ENCODE measurements at places on chromosomes 7 and 10. TPM values are rescaled to one million over a fixed set of nuclear protein-coding genes. Genes with fewer than 3 reads are reported as not detected.
A peak's percentile ranks its signal among the peaks of the same experiment; 100 is the strongest.

DNA sequence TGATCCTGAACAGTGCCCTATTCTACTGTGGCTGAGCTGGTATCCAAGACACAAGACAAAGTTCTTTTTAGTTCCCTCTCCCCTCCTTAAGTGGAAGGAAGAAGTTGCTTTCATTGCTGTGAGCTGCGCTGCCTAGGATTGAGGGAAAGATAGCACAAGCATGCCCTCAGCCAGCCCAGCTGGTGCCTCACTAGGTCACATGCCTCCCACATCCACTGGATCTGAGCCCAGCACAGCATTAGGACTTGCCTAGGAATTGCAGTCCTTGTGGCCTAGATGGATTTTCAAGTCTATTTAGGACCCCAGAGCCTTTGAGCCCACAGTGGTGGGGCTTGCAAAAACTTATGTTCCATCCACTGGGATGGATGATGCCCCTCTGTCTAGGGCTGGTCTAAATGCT, 214.2 kb downstream of the ZNF248 start:
- H3K36me3 ChIP-seq, result no peaks in the 10 kb centered on the region
- no peak overlapping the region for H3K27ac ChIP-seq
- no peaks in the 10 kb centered on the region for H3K27me3 ChIP-seq
- no peak for DNase-seq
- H3K4me1 ChIP-seq, result no peaks in the 10 kb centered on the region
- H3K4me3 ChIP-seq, result no peak overlapping the region

DNA sequence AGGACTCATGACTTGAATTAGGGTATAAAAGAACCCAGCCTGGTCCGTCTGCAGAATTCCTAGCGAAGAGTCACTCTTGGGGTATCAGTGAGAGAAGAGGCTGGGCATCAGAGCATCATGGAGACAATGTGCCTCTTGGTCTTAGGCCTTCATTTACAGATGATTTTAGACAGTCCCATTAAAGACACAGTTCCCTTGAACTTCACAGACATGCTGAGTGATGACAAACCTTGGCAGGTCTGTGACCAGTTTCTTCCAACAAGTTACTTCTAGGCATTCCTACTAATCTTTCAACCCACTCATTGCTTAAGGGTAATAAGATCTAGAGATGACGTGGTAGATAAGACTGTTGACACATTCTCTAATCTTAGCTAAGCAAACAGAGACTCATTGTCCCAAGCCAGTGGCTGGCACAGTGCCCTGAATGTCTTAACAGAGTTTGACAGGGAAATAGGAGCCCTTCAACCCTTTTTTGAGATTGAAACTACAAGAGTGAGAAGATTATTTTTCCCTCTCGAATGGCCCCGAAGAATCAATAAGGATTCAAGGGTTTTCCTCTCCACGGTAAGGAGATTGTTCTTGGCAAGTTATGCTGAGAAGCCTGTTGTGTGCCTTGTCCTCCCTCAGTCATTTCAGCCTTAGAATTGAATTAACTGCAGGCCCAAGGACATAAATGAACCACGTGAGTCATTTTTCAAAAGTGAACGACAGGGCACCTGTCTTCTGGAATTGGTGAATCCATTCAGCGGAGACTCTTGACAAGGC, 281.1 kb downstream of the CCDC3 start:
- no peak overlapping the region for H3K4me3 ChIP-seq
- no peaks in the 10 kb centered on the region for H3K36me3 ChIP-seq
- peaks cover 11% of the 10 kb centered on the region for H3K4me1 ChIP-seq
- no peak overlapping the region for H3K27ac ChIP-seq
- peak; percentile 76 for DNase-seq
- H3K27me3 ChIP-seq, result no peaks in the 10 kb centered on the region

DNA sequence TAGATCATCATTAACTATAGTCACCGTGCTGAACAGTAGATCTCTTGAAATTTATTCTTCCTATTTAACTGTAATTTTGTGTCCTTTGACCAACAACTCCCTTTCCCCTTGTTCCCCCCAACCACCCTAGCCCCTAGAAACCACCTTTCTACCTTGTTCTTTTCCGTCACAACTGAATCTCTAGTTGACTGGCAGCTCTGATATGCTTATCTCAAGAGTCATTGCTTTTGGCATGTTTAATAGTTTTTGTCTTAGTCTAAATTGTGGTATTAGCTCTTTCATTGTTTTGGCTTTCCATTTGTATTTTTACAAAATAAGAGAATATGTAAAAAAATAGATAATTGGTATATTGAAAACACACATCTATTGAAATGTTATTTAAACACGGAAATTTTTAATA, 1.8 kb downstream of the GNAT3 start:
- DNase-seq, result no peak
- H3K27ac ChIP-seq, result no peak overlapping the region
- H3K4me3 ChIP-seq, result no peak overlapping the region
- H3K36me3 ChIP-seq, result no peaks in the 10 kb centered on the region
- H3K27me3 ChIP-seq, result no peaks in the 10 kb centered on the region

GRCh38 chr7:65457705-65458104, 84.0 kb downstream of the ZNF92 start:
- H3K4me3 ChIP-seq, result no peak overlapping the region
- peak overlapping the region; percentile 75 for H3K27ac ChIP-seq
- peak; percentile 92 for DNase-seq
- peaks cover 94% of the 10 kb centered on the region for H3K4me1 ChIP-seq

DNA sequence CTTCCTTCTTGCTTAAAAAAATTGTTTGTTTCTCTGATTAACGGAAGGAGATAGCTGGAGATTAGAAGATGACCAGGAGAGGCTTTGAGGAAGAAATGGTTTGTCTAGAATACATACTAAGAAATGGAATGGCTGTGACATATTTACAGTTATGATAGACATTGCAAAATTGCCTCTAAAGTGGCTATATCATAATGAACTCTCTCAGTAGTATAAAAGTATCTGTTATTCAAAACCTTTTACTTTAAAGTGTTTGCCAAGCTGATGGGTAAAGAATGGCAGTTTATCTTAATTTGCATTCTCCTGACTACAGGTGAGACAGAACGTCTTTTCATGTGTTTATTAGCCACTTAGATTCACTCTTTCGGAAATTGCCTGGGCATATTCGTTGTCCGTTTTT, 28.7 kb downstream of the LRGUK start:
- DNase-seq, result no peak
- H3K27me3 ChIP-seq, result no peaks in the 10 kb centered on the region
- H3K4me3 ChIP-seq, result no peak overlapping the region
- no peaks in the 10 kb centered on the region for H3K4me1 ChIP-seq

- no peak overlapping the region for H3K4me3 ChIP-seq
- H3K4me1 ChIP-seq, result no peaks in the 10 kb centered on the region
- DNase-seq, result no peak
- no peak overlapping the region for H3K27ac ChIP-seq
- H3K36me3 ChIP-seq, result no peaks in the 10 kb centered on the region
These were observed 43.2 kb downstream of the HDAC9 start for GRCh38 chr7:18538554-18539250.

DNA sequence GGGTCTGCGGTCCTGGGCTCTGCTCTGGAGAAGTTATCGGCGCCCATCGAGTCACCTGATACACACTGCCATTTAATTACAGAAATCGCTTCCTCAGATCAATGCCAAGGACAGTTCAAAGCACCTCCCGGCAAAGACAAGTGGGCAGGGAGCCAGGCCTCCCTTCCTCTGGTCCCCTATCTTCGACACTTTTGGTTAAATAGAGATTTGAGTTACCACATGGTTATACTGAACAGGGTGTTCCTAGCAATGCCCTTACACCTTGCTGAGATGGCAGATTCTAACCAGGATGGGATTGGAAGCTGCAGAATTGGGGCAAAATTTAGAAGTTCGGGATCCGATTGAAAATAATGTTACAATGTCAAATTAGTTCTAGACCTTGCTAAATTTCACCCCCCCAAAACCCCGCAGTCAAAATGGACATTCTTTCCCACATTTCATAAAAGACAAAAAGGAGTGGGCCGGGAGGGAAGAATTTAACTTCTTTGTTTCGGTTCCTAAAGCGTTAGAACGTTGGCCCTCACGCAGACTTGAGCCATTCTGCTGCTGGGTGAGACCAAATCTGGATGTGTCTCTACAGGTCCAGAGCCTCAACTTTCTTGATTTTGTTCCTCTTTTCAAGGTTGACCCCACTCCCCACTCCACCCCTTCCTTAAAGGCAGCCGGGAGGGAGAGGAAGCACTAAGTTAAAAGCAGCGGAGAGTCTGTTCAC, 2.2 kb upstream of the DLX5 start:
- H3K4me3 ChIP-seq, result peak overlapping the region; percentile 53
- H3K4me1 ChIP-seq, result peaks cover 24% of the 10 kb centered on the region
- H3K27me3 ChIP-seq, result peaks cover 42% of the 10 kb centered on the region
- H3K36me3 ChIP-seq, result no peaks in the 10 kb centered on the region

DNA sequence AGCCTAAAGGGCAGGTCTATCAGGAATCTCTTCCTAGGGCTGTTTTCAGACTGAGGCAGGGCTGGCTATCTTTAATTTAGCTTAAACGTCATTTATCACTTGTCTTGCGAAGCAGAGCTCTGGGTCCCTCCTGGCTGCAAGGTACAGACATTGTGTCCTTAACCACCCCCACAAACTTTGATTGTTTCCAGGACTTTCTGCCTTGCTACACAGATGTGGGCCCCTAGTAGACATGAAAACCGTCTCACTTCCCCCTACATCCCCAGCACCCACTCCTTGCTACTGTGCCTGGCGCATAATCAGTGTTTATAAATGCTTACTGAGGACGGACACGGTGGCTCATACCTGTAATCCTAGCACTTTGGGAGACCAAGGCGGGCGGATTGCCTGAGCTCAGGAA, 54.5 kb downstream of the PIP4K2A start:
- H3K4me1 ChIP-seq, result peaks cover 40% of the 10 kb centered on the region
- H3K27me3 ChIP-seq, result no peaks in the 10 kb centered on the region
- H3K36me3 ChIP-seq, result no peaks in the 10 kb centered on the region

DNA sequence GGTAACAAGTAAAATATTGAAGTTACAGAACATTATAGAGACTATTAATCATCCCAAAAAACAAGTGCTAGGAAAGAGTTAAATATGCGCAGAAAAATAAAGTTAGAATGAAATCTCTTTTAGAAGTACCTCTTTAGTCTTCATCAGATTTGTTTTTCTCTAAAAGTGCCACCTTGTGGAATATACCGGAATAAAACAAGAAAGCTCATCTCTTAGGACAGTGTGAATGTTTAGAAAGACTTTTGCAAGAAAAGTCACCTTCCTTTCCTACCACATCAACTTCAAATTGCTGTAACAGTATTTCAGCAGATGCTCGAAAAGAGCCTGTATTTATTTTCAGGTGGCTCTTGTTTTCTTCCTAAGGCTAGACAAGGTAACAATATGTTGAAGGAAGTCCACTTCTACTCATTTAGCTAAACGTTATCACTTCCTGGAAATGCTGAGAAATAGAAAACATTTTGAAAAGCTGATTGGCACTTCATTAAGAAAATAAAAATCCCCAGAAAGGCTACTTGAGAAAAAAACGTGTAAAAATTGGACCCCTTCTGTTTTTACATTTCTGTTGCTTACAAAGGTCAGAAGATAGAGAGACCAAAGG, 19.8 kb upstream of the FAM133B start:
- H3K4me1 ChIP-seq, result 0 out of 2 replicates have a peak, but pooled peaks cover 4% of the 10 kb centered on the region
- H3K4me3 ChIP-seq, result no peak overlapping the region
- H3K27me3 ChIP-seq, result no peaks in the 10 kb centered on the region
- H3K27ac ChIP-seq, result no peak overlapping the region
- DNase-seq, result no peak

DNA sequence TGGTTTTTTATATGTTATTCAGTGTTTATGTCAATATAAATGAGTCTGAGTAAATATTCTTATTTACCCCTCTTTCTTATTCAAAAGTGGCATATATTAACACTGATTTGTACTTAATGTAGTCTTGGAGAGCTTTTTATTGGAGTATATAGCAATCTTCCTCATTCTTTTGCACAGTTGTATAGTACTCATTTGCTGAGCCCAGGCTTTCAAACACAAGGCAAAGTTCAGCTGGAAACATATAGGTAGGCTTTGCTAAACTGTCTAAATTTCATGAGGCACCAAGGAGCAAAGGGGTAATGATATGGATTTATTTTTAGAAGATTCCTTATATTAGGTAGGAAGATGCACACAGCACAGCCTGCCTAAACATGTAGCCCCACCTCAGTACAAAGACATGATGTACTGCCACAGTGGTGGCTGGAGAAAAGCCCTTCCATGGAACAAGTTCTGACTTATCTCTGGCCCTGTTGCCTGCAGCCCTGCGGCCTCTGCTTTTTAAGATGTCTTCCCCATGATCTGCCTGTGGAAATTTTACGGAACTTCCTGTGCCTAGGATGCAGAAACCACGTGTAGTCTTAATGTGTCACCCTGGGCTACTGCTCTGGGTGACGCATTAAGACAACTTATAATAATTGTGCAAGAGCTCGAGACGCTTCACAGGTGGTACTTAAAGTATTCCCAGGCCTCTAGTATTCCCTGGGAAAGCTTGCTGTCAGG, 9.6 kb upstream of the PDCD4 start:
- peaks cover 79% of the 10 kb centered on the region for H3K4me1 ChIP-seq
- no peak for DNase-seq
- H3K27ac ChIP-seq, result no peak overlapping the region
- no peaks in the 10 kb centered on the region for H3K27me3 ChIP-seq

- no peak for DNase-seq
- no peak overlapping the region for H3K4me3 ChIP-seq
- H3K36me3 ChIP-seq, result no peaks in the 10 kb centered on the region
- no peaks in the 10 kb centered on the region for H3K4me1 ChIP-seq
These were observed 158.8 kb downstream of the WDR37 start for GRCh38 chr10:1214882-1215540.

- H3K36me3 ChIP-seq, result no peaks in the 10 kb centered on the region
- H3K27ac ChIP-seq, result no peak overlapping the region
- H3K4me1 ChIP-seq, result no peaks in the 10 kb centered on the region
- H3K4me3 ChIP-seq, result no peak overlapping the region
- no peaks in the 10 kb centered on the region for H3K27me3 ChIP-seq
These were observed 84.5 kb downstream of the CARD11 start for GRCh38 chr7:2959103-2959680.

DNA sequence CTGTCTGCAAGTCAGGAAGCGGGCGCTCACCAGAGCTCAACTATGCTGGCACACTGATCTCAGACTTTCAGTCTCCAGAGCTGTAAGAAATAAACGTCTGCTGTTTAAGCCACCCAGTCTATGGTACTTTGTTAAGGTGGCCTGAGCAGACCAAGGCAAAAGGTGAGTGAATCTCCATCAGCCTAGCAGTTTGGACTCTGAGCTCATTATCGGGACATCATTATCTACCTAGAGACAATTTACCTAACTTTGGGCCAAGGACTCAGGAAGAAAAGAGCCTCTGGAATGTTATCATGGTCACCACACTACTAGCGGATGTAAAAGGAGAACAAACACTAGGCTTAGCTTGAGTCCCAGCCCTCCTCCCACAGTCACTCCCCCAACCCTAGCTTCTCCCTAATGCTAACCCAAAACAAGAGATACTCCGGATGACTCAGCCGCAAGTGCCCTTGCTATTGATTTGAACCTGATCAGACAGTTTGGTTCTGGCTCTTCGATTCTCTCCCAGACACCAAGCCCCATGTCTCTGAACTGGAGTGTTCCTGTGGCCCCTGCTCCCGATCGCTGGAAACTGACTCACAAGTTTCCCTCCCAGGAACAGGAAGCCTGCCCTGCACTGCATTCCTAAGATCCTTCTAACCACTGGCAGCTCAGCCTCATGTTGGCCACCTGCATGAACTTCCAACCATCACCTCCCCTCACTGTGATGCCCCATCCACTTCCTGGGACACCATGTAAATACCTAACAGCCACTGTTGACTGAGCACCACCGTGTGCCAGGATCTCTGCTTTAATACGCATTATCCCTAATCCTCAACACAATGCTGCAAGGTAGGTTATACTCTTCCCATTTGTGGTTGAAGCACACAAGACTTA, 34.5 kb downstream of the CREB3L2 start:
- peak; percentile 84 for DNase-seq
- peak overlapping the region; percentile 57 for H3K27ac ChIP-seq
- H3K4me3 ChIP-seq, result peak overlapping the region; percentile 41
- no peaks in the 10 kb centered on the region for H3K27me3 ChIP-seq
- peaks cover 98% of the 10 kb centered on the region for H3K4me1 ChIP-seq
- H3K36me3 ChIP-seq, result peaks cover 9% of the 10 kb centered on the region

PPP1R3A gene
- not detected for total RNA-seq

CFAP70 gene
- total RNA-seq, result 0.13 TPM

GIMAP6 gene
- not detected for total RNA-seq

EVX1 gene
- not detected for total RNA-seq

Measured in HepG2 (cell line).